ENCODE measurements at places on chromosomes 3 and 15. TPM values are rescaled to one million over a fixed set of nuclear protein-coding genes. Genes with fewer than 3 reads are reported as not detected.

Gene TERB2
- total RNA-seq = not detected

GRCh38 chr3:80366808-80367548, 599.2 kb upstream of the ROBO1 start:
- H3K36me3 ChIP-seq = no peaks in the 10 kb centered on the region
- no peaks in the 10 kb centered on the region for H3K4me1 ChIP-seq
- no peak for DNase-seq
- no peak overlapping the region for H3K27ac ChIP-seq
- no peaks in the 10 kb centered on the region for H3K27me3 ChIP-seq

- H3K4me3 ChIP-seq = no peak overlapping the region
- no peak for DNase-seq
- H3K4me1 ChIP-seq = no peaks in the 10 kb centered on the region
These were observed 51.9 kb downstream of the CCK start for GRCh38 chr3:42214064-42214463.

GRCh38 chr3:15804553-15805095, 6.8 kb upstream of the ANKRD28 start:
- no peak for DNase-seq
- H3K27me3 ChIP-seq = no peaks in the 10 kb centered on the region
- H3K27ac ChIP-seq = no peak overlapping the region
- H3K4me3 ChIP-seq = no peak overlapping the region

DNA sequence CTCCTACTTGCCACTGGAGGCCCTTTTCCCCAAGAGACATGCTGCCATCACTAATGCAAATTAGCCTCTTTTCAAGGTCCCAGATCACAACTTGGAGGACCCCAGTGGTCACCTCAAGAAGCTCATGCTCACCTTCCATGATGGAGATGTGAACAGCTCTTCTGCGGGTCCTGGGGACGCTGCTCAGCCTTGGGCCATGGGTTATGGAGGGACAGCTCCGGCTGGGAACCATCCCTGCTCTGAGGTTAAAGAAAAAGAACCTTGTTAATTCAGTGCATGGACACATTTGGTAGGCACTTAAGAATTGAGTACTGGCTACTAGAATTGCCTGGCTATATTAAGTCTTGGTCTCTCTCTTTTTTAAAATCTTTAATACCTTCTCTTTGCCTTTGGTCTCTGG, 56.8 kb downstream of the WDR76 start:
- no peak for DNase-seq
- H3K4me1 ChIP-seq = no peaks in the 10 kb centered on the region
- H3K4me3 ChIP-seq = no peak overlapping the region
- no peaks in the 10 kb centered on the region for H3K27me3 ChIP-seq

Gene CLDN18
- not detected for total RNA-seq

Gene SEC22A
- total RNA-seq = 103 TPM

Gene MME
- total RNA-seq = 2.3 TPM

DNA sequence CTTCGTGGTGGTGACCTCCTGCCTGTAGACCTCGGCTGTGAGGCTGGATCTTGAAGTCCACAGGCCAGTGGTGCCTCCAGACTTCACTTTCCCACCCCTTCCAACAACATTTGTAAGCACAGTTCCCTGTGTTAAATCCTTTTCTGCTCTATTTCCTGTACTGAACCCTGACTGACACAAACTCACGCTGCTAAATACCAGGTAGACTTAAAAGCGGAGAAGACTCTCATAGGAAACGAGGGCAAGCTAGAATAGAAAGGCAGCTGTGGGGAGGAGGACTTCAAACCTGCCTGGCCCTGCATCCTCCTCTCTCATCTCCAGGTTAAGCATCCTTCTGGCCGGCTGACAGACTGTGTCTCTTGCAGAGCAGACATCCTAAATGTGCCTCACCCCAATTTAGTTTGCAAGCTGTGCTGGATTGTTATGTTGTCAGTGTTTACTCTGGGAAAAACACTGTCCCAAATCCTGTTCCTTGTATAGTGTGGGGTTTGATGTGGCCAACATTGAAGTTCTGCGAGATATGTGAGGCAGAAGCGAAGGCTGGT, 58.5 kb upstream of the LARS2 start:
- H3K36me3 ChIP-seq = no peaks in the 10 kb centered on the region
- no peak overlapping the region for H3K4me3 ChIP-seq
- H3K4me1 ChIP-seq = no peaks in the 10 kb centered on the region
- no peak overlapping the region for H3K27ac ChIP-seq
- no peak for DNase-seq
- no peaks in the 10 kb centered on the region for H3K27me3 ChIP-seq

DNA sequence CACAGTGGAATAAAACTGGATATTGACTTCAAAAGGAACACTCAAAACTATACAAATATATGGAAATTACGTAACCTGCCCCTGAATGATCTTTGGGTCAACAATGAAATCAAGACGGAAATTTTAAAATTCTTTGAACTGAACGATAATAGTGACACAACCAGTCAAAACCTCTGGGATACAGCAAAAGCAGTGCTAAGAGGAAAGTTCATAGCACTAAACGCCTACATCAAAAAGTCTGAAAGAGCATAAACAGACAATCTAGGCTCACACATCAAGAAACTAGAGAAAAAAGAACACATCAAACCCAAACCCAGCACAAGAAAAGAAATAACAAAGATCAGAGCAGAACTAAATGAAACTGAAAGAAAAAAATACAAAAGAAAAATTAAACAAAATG, 46.6 kb downstream of the DNAAF4 start:
- H3K4me3 ChIP-seq = no peak overlapping the region
- H3K27me3 ChIP-seq = no peaks in the 10 kb centered on the region
- no peak for DNase-seq
- no peak overlapping the region for H3K27ac ChIP-seq
- no peaks in the 10 kb centered on the region for H3K4me1 ChIP-seq
- no peaks in the 10 kb centered on the region for H3K36me3 ChIP-seq

DNA sequence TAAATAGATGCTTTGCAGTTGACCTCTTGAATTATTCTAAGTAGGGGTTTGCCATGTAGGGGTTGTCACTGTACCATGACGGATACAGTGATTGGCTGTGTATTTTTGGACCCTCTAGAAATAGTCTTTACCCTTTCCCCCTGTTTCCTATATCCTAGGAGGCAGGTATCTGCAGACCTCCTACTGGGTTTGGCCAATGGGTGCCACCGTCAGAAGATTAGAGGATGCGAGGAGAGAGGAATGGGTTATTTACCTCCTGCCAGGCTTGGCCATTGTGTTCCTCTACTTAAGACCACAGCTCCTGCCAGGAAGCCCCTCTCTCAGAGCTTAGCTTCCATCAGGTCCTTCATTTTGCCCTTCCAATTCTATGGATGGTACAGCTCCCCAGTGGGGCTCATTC, 40.2 kb upstream of the CLRN1 start:
- H3K36me3 ChIP-seq = no peaks in the 10 kb centered on the region
- H3K27ac ChIP-seq = no peak overlapping the region
- H3K4me3 ChIP-seq = no peak overlapping the region

DNA sequence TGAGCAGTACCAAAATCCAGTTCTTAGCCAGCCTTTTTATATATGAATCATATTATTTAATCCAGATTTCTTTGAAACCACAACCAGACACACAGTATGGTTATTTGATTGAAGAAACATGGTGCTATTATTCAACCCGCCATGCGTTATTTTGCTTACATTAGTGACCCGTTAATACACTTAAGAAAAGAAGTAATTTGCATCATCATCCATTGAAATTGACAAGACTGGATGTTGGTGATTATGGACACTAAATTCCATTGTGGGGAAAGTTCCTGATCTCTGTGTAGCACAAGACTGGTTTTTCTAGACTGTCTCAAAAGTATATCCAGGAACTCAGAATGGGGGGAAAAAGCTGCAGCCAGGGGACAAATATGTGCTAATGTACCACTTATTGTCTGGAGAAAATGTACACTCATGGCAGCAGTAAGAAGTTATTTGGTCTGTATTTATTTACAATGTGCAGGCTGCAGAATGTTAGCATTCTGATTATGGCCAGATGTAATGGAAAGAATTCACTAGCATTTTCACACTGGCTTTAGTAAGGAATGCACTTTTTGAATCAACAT, 80.3 kb downstream of the FILIP1L start:
- H3K4me3 ChIP-seq = no peak overlapping the region
- no peaks in the 10 kb centered on the region for H3K27me3 ChIP-seq
- no peak overlapping the region for H3K27ac ChIP-seq
- no peak for DNase-seq

DNA sequence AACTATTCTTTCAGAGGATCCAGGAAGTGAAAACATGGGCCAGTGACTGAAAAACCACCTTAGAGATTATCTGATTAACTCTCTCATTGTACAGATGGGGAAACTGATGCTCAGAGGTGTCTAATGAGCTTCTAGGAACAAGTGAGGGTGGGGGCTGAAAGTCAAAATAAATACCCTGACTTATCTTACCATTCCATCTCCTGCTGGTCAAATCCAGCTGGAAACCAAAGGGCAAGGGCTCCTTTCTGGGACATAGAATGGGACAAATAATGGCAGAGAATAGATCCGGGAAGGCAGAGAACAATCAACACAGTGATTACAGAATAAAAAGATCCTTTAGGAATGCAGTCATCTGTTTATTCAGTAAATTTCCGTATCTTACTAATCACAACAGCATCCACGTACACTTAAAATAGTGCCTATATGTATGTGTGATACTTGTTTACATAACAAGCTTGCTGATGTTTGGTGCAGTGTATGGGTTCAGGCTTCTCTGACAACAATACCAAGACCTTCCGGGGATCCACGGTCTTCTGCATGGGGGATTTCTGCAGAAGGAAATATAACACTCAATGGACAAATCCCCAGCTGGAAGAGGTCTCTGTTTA, 173.2 kb downstream of the THSD4 start:
- no peak overlapping the region for H3K4me3 ChIP-seq
- no peaks in the 10 kb centered on the region for H3K27me3 ChIP-seq
- H3K27ac ChIP-seq = no peak overlapping the region
- H3K36me3 ChIP-seq = no peaks in the 10 kb centered on the region
- no peak for DNase-seq

- no peak for DNase-seq
- no peak overlapping the region for H3K4me3 ChIP-seq
- H3K27me3 ChIP-seq = no peaks in the 10 kb centered on the region
- H3K4me1 ChIP-seq = no peaks in the 10 kb centered on the region
These were observed 4.6 kb downstream of the MYH15 start for GRCh38 chr3:108505811-108506210.

Gene HDDC3
- total RNA-seq = 14.0 TPM

DNA sequence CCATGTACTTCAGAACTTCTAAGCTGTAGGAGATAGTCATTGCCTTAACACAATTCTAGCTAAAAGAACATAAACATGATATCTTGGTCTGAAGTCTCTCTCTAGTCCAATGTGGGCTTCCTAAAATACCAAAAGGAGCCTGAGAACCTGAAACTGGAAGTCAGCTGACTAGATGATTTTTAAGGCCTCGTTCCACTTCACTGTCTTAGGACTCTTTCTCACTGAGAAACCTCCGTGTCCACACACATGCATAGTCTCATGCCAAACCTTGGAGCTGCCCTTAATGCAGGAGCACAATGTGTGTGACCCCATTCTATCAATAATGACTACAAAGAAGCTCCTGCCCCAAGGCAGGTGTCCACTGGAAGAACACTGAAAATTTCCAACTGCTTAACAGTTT, 87.7 kb downstream of the ETFA start:
- H3K27ac ChIP-seq = no peak overlapping the region
- H3K27me3 ChIP-seq = no peaks in the 10 kb centered on the region
- DNase-seq = no peak
- H3K36me3 ChIP-seq = no peaks in the 10 kb centered on the region
- no peak overlapping the region for H3K4me3 ChIP-seq

All from uterus (tissue), 4 donors.